ENCODE measurements at places on chromosomes 16 and 17.

- DNase-seq, result peak; percentile 67
Observed at GRCh38 chr16:71542377-71542776, 16.2 kb downstream of the CHST4 start.

DNA sequence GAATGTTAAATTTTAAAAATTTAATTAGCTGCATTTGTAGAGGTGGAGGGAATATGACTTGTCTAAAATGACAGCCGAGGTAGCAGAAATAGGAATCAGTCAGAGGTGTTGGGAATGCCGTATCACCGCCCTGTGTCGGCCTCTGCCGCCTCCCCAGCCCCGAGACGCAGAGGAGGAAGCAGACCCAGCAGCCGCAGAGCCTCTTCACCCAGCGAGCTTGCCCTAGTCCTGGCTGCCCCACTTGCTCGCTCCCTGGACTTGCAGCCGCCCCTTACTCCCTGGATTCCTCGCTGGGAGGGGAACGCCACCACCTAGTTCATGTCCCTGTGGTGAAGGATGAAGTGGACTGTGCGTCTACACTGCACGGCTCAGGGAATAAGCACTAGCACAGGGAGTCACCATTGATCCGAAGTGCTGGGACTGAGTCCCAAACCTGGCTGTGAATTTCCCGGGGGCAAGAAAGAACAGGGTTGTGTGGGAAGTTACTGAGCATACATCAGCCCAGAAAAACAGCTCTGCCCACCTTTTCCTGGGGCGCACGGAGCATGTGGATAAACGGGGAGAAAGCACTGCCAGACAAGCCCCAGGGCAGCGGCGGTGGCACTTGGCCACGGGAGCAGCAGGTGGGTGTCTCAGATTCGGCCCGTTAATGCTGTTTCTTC lies 76.8 kb downstream of the RPTOR start:
- no peak for DNase-seq

DNA sequence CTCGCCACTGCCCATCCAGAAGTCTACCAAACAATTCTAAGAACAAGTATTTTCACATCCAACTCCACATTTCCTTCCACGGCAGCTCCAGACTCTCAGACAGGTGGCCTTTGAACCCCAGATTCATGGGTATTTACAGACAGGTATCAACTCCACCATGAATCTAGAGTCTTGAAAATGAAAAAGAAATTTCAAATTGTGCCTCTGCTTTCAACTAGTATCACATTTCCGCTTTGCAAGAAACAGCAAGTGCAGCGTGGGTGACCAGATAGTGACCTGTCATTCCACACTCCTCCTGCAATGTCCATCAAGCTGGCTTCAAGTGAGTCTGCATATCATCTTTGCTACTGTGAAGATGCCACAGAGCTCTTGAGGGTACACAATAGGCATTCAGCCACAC lies 232.4 kb upstream of the RPL38 start:
- no peak for DNase-seq

- DNase-seq, result no peak
Observed at GRCh38 chr17:81470944-81471817, 41.4 kb downstream of the ACTG1 start.

DNA sequence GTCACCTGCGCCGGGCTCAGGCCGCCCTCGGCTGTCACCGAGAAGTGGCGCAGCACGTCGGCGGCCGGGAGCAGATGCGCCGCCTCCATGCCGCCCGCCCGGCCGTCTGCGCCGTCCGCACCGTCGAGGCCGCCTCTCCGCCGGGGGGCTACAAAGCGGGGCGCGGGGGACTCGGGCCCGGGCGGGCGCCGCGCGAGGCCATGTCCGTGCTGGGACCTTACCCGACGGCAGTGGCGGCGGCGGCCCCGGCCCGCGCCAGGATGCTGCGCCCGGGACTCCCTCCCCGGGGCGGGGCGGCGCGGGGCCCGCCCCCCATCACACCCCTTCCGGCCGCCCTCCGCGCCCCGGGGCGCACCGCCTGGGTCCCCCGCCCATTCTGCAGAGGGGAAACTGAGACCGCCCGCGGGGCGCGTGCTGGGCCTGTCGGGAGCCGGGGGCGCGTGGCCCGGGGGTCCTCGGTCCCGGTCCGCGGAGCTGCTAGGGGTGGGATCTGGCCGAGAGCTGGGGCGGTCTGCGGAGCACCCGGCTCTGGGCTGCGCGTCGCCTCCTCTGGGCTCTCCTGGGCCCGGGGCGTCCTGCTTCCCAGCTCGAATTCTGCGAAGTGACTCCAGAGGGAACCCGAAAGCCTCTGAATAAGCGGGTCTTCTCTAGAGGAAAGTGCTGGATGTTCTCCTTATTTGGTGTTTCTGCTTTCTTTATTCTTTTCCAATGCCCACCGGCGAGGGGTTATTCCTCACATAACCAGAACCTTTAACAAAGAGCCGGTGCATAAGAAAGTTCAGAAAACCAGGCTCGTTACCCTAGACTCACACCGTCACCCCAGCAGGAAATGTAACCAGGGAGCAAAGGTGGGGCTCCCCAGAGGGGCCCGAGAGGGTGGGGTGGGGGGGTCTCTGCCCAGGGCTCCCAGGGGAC lies at the start of gene ATP2A3:
Gene ATP2A3 (minus strand): TSS at position 235 of the 915 bp plus-strand sequence. CDS start 146 bp downstream, at position 89.
- DNase-seq, result peak; percentile 48

DNA sequence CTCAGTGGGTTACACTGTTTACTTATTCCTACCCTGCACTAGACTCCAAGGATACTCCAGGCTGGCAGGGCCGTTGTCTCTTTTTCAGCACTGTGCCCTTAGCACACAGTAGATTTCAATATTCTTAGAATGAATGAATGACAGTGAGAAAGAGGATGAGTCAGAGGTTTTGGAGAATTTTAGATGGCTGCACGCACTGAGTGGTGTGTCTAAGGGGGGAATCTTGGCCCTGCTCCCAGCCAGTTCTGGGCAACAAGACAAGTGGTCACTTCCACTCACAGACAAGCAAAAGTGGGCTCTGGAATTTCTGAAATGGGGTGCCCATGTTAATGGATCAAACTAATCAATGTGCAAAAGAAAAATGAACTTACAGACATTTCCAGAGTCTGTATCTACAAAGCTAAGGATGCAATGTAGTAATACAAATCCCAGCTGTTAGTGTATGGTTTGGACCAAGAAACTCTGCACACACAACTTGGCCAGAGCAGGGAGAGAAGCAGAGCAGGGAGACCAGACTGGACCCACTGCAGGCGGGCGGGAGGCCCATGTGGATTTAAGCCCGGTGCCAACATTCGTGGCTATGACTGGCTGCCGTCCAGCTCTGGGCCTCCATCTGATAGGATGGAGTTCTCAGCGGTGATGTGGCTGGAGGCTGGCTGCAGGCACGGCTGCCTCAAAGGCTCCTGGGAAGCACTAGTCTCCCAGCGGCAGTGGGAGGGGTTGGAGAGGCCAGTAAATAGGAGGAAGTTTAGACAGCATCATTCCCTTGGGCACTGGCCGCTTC lies 95.6 kb upstream of the CDYL2 start:
- no peak for DNase-seq

DNA sequence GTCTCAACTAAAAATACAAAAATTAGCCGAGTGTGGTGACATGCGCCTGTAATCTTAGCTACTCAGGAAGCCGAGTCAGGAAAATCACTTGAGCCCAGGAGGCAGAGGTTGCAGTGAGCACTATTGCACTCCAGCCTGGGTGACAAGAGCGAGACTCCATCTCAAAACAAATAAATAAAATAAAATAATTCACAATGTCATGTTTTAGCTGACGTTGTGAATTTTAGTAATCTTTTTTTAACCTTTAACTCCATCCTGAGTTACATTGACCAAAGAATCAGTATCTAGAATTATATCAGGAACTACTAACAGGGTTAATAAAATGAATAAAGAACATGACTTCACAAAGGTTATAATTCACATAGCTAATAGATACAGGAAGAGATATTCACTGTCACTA lies 5.9 kb downstream of the RBL2 start:
- DNase-seq, result no peak
